ENCODE measurements at places on chromosomes 5 and 9. TPM values are rescaled to one million over a fixed set of nuclear protein-coding genes. Genes with fewer than 3 reads are reported as not detected.

- DNase-seq = no peak
- no peak overlapping the region for H3K27ac ChIP-seq
- H3K27me3 ChIP-seq = peaks cover 30% of the 10 kb centered on the region
- peaks cover 9% of the 10 kb centered on the region for H3K4me1 ChIP-seq
- H3K4me3 ChIP-seq = no peak overlapping the region
Measured at GRCh38 chr9:106868087-106868486, 5.1 kb downstream of the ZNF462 start.

DNA sequence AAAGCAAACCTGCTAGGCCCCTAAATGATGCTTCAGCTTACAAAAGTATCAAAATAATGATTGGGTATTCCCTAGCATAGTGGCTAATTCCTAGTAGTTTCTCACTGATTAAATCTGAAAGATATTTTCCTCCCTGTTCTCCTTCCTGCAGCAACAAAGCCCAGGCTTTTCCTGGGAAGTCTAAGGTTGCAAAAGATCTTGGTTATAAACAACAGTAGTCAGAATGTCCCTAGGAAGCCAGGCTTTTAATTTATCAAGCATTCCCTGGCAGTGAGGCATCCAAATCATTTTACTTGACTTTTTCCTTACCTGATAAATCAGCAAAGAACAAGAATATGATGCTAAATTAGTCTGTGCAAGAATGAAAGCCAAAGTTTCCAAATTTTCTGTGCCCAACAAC lies 272.0 kb downstream of the PDE4D start:
- no peaks in the 10 kb centered on the region for H3K4me1 ChIP-seq
- no peak for DNase-seq
- no peaks in the 10 kb centered on the region for H3K36me3 ChIP-seq
- H3K27me3 ChIP-seq = peaks cover 3% of the 10 kb centered on the region
- no peak overlapping the region for H3K4me3 ChIP-seq
- H3K27ac ChIP-seq = no peak overlapping the region

DNA sequence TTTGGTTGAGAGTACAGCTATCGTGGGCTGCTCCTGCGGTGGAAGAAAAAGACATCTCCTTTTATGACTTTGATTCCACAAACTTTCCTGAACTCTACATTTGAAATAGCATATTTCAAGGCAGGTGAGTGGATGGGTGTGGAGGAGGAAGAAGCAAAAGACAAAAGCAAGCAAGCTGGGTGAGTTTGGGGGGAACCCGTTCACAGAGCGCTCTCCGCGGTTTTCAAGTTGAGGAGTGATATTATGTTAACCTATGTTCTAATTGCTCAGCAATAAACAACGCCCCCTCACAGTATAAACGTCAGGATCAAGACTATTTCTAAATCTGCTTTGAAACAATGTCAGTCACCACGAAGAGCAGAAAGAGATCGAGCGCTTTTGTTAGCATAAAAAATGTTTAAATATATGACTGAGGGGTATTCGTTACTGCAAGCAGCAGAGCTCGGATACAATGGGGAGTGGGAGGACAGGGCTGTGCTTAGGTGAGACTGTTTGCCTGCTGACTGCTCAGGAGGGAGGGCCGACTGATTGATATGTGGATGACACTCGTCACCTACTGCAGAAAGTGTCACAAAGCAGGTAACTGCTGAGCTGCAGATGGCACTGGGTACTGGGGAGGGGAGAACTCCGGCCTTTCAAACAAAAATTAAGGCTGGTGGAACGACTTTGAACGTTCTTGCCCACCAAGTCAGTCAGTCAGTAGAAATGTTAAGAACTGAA lies 236.5 kb downstream of the DRD1 start:
- H3K27ac ChIP-seq = no peak overlapping the region
- no peaks in the 10 kb centered on the region for H3K4me1 ChIP-seq
- no peaks in the 10 kb centered on the region for H3K36me3 ChIP-seq
- DNase-seq = no peak

C1QTNF3 gene
- total RNA-seq = 1.1 TPM

FAM78A gene
- 24.1 TPM for total RNA-seq

DNA sequence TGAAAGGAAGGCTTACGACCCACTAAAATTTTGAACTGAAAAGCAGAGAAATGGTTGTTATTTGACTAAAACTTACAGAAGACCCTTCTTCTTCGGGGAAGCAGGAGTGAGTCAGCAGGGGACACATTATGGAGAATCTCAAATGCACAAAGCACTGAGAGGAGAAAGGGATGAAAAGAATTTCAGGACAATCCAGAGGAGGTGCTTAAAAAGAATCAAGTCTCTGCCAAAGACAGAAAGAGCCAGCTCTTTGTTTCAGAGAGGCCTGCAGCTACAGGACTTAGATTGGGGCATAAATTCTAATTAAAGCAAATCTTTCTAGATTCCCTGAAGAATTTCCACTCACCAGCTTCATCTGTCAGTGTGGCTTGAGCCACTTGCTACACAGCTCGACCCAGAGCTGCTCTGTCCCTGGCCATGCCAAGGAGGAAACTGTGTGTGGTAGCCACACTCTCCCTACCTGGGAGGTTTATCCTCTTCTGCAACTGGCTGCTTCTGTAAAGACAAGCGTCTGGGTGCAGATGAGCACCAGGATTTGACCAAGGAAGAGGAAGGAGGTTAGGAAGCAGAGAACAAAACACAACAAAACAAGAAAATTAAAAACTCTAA lies 89.9 kb downstream of the SEMA5A start:
- peaks cover 1% of the 10 kb centered on the region for H3K36me3 ChIP-seq
- no peak for DNase-seq
- no peak overlapping the region for H3K4me3 ChIP-seq

GRCh38 chr5:2767089-2767488 lies 15.6 kb upstream of the IRX2 start:
- no peak overlapping the region for H3K27ac ChIP-seq
- no peak overlapping the region for H3K4me3 ChIP-seq
- H3K36me3 ChIP-seq = no peaks in the 10 kb centered on the region
- DNase-seq = no peak

DNA sequence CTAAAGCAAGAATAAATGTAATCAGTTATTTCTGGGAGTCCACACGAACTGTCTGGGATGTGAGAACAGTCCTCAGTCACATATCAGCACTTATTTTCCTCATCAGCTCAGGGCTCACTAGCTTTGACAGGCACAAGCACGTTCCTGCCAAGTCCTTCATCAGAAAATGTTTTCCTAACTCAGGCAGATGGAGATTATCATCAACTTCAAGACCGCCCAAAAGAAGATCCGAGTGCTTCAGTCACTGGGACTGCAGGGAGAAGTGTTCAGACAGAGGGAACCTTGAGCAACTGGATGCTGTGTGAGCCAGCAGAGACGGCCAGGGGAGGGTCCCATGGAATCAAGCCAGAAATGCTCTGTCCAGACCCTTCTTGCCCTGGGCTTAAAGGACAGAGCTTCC lies 189.4 kb downstream of the NXNL2 start:
- H3K36me3 ChIP-seq = no peaks in the 10 kb centered on the region
- peaks cover 18% of the 10 kb centered on the region for H3K27me3 ChIP-seq
- no peak for DNase-seq
- H3K4me1 ChIP-seq = no peaks in the 10 kb centered on the region
- no peak overlapping the region for H3K27ac ChIP-seq
- H3K4me3 ChIP-seq = no peak overlapping the region

SMIM33 gene
- 0.14 TPM for total RNA-seq

TLR4 gene
- total RNA-seq = not detected

DNA sequence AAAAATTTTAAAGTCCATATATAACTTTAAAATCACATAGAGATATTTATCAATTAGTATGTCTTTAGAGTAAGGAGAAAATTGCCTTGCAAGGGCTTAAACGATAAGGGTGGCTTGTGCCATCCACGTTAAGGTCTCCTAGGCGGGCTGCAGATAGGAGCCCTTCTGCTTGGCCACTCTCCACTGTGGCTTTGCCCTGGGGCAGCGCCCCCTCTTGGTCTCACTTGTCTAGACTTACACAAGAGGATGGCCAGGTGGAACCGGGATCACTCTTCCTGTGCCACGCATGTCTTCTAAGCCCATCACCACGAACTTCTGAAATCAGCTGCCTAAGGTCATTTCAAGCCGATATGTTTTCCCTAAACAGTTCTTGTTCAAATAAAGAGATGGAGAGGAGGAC lies 2.9 kb downstream of the FPGS start:
- H3K27me3 ChIP-seq = no peaks in the 10 kb centered on the region
- H3K27ac ChIP-seq = no peak overlapping the region
- no peak overlapping the region for H3K4me3 ChIP-seq
- H3K36me3 ChIP-seq = peaks cover 17% of the 10 kb centered on the region
- H3K4me1 ChIP-seq = peaks cover 29% of the 10 kb centered on the region
- peak; percentile 52 for DNase-seq

- no peak for DNase-seq
- H3K4me3 ChIP-seq = no peak overlapping the region
- H3K36me3 ChIP-seq = no peaks in the 10 kb centered on the region
- no peak overlapping the region for H3K27ac ChIP-seq
Measured at GRCh38 chr5:124617787-124618186, 128.7 kb downstream of the ZNF608 start.

GRCh38 chr5:367358-368130 lies 46.0 kb downstream of the AHRR start:
- H3K27me3 ChIP-seq = peaks cover 10% of the 10 kb centered on the region
- peaks cover 28% of the 10 kb centered on the region for H3K4me1 ChIP-seq
- no peak overlapping the region for H3K27ac ChIP-seq
- no peak for DNase-seq
- H3K36me3 ChIP-seq = no peaks in the 10 kb centered on the region
- no peak overlapping the region for H3K4me3 ChIP-seq

DNA sequence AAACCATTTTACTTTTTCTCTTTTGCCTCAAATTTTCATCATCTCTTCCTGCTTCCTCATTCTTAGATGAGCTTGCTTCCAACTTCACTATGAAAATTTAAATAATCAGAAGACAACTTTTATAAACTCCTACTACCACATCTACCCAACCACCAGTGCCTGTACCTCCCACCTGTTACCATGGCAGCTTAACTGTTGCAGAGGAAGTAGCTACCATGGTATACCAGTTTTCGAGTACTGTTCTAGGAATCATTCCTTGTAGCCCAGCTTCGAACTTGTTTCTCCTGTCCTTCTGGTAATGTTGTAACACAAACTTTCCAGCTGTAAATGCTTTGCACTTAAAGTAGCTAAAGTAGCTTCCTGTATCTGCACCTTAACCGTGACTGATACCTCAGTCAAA lies 266.8 kb upstream of the NREP start:
- no peak overlapping the region for H3K27ac ChIP-seq
- H3K36me3 ChIP-seq = no peaks in the 10 kb centered on the region
- no peak for DNase-seq
- no peaks in the 10 kb centered on the region for H3K4me1 ChIP-seq
- no peak overlapping the region for H3K4me3 ChIP-seq

GRCh38 chr9:26802921-26803320 lies 89.7 kb downstream of the CAAP1 start:
- H3K27ac ChIP-seq = no peak overlapping the region
- no peaks in the 10 kb centered on the region for H3K36me3 ChIP-seq
- H3K4me3 ChIP-seq = no peak overlapping the region

DNA sequence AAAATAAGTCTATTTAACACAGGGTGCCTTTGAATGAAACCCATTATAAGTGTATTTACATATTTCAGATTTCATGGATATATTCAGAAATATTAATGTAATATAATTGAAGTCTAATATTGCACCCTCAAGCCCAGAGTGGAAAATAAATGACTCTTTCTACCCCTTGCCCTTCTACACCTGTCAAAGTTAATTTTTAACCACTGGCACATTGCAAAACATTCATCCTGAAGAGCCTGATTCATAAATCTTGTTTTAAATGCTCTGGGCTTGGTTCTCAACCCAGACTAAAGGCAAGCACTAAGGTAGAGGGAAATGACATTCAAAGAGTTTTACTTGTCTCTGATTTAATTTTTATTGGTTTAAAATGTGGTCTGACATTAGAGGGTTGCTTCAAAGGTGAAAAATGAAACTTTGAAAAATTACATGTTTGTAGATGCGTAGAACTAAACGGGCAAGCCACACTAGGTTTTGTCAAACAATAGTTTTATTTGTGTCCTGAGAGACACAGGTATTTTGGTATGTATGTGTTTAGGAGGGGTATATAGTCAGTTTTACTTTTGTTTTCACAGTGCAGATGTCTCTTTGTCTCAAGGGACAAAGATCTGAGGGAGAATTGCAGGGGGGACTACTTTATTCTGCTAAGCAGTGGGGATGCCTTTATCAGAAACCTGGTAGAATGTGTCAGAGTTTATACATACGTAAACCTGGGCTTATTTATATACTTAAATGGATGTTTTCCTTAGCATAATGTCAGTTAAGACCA lies 69.7 kb downstream of the PIK3R1 start:
- no peak for DNase-seq
- H3K4me1 ChIP-seq = peaks cover 86% of the 10 kb centered on the region
- peaks cover 17% of the 10 kb centered on the region for H3K36me3 ChIP-seq
- peak overlapping the region; percentile 79 for H3K27ac ChIP-seq
- no peaks in the 10 kb centered on the region for H3K27me3 ChIP-seq

DNA sequence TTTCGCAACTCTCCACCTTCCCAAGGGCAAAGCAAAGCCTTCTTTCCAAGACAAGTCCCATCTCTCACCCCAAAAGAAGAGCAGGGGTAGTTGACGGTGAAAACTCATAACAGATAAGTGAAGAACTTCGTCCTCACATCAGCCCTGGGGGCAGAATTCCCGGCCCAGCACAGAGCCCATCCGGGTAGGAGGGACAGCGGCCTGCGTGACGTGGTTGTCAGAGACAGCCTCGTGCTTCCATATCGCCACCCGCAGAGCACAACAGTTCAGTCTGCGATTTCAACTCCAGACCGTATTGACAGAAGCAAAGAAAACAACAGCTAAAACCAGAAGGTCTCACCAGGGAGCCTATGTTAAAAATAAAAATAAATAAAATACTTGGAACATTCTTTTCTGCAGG lies 273.2 kb downstream of the SYK start:
- H3K4me3 ChIP-seq = no peak overlapping the region
- H3K4me1 ChIP-seq = peaks cover 11% of the 10 kb centered on the region
- DNase-seq = no peak
- peaks cover 6% of the 10 kb centered on the region for H3K27me3 ChIP-seq
- H3K27ac ChIP-seq = no peak overlapping the region
- no peaks in the 10 kb centered on the region for H3K36me3 ChIP-seq

GRCh38 chr9:31153250-31153840 lies 1231.1 kb upstream of the ACO1 start:
- H3K27me3 ChIP-seq = no peaks in the 10 kb centered on the region
- H3K27ac ChIP-seq = no peak overlapping the region
- no peak for DNase-seq
- peaks cover 3% of the 10 kb centered on the region for H3K36me3 ChIP-seq
- no peak overlapping the region for H3K4me3 ChIP-seq
- peaks cover 7% of the 10 kb centered on the region for H3K4me1 ChIP-seq

DNA sequence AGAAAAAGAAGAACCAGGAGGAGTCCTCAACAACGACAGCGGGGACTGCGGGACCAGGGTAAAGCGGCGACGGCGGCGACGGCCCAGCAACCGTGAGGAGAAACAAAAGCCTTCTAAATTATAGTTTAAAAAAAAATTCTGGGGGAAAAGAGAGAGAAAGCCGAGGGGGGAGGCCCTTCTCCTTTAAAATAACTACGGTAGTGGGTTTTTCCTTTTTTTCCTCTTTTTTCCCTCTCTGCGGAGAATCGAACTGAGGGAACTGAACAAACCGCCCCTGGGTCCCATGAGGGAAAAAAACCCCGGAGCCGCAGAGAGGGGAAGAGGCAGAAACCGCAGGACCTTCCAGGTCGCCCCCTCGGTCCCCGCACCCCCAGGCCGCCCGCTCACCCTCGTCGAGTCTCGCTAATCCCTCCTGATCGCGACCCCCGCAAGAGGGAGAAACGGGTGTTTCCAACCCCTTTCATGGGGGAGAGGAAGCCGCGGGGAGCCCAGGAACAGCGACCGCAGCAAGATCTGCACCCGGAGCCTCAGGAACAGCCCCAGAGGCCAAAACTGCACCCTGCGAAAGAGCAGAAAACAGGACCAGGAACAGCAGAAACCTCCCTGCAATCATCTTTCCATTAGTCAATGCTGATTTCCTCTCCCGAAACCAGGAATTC lies 453 bp downstream of the CPEB4 start:
- peak; percentile 23 for DNase-seq
- H3K4me1 ChIP-seq = peaks cover 67% of the 10 kb centered on the region
- peaks cover 2% of the 10 kb centered on the region for H3K36me3 ChIP-seq
- H3K27ac ChIP-seq = peak overlapping the region; percentile 96

Data from activated naive CD4-positive, alpha-beta T cell treated with anti-CD3 and anti-CD28 coated beads for 36 hours (primary cell).